Right hindlimb (tissue), 1 donor: ENCODE measurements at places on chromosomes 5 and 9.

DNA sequence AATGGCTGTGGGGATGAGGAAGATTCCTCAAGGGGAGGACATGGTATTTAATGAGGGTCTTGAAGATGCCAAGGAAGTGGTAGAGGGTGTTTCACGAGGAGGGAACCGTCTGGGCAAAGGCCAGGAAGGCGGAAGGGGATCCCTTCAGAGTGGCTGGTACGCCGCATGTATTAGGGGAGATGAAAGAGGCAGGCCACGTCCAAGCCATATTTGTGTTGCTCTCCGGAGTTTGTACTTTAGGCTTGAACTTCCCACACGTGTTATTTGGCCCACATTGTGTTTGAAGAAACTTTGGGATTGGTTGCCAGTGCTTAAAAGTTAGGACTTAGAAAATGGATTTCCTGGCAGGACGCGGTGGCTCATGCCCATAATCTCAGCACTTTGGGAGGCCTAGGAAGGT lies 1.2 kb downstream of the FXN start:
- DNase-seq = peak; percentile 30

- peak; percentile 41 for DNase-seq
These were observed 4.5 kb upstream of the CARD19 start for GRCh38 chr9:93091453-93092081.

- DNase-seq = no peak
These were observed 361.3 kb downstream of the NR2F1-AS1 start for GRCh38 chr5:93219641-93220145.

- DNase-seq = no peak
These were observed 663.9 kb upstream of the RGMB start for GRCh38 chr5:98109561-98110006.

GRCh38 chr9:81890104-81890503 lies 38.1 kb upstream of the SPATA31D4 start:
- no peak for DNase-seq

DNA sequence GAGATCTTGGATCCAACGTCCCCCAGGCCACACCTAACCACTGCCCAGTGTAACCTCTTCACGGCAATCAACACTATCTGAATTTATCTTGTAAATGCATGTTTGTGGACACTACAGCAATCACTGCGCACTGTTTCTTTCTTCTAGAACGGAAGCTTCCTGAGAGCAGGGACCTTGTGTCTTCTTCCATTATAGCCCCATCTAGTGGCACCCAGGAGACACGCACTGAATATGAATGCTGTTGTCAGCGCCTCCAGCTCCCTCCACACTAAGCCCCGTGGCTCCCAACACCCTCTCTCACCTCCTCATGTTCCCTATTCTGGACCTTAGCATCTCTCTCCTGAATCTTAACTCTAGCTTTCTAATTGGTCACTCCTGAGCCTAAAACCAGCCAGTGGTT lies 72.7 kb downstream of the SMIM23 start:
- no peak for DNase-seq

- no peak for DNase-seq
These were observed 72.8 kb upstream of the BOD1 start for GRCh38 chr5:173689171-173689736.

GRCh38 chr5:149229298-149229937 lies 42.2 kb upstream of the AFAP1L1 start:
- peak; percentile 54 for DNase-seq

DNA sequence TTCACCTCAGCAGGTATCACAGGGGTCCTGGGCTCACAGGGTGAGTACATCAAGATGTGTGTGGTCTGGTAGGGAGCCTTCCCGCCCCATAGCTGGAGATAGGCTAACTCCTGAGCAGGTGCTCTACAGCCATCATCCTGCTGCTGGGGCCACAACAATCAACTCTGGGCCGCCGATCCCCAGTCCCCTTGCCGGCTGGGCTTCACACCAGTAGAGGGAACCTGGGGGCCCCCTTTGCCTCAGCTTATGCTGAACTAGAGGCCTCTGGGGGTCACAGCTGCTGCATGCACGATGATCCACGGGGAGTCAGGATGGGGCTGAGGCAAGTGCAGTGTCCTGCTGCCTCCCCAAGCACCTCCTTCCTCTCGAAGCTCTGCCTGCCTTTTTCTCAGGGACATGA lies 46.5 kb downstream of the IRF1 start:
- no peak for DNase-seq

- no peak for DNase-seq
These were observed 3.0 kb downstream of the ACTL7A start for GRCh38 chr9:108865037-108865436.

GRCh38 chr9:38380230-38380871 lies 12.2 kb upstream of the ALDH1B1 start:
- DNase-seq = no peak

DNA sequence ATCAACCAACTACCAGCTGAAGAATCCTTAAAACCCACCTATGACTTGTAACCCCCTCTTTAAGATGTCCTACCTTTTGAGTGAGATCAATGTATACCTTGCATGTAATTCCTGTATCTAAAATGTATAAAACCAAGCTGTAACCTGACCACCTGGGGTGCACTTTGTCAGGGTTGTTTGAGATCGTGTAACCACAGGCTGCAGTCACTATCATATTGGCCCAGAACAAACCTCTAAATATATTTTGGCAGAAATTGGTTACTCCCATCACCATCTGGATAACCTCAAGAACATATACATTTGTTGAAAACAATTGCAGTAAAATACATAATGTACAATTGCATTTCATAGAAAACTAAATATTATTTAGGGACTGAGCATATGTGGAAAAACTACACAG lies 8.4 kb downstream of the CARNMT1 start:
- no peak for DNase-seq

GRCh38 chr9:84174486-84174885 lies 166.1 kb downstream of the SLC28A3 start:
- DNase-seq = no peak

GRCh38 chr5:42557689-42558088 lies 134.4 kb downstream of the GHR start:
- no peak for DNase-seq
